ENCODE measurements at places on chromosomes 6 and 20. TPM values are rescaled to one million over a fixed set of nuclear protein-coding genes. Genes with fewer than 3 reads are reported as not detected.

The TMEM244 gene
- total RNA-seq: 2.5 TPM

The ENPP3 gene
- total RNA-seq: 1.9 TPM

The FAXC gene
- total RNA-seq: 1.8 TPM

The KIAA0408 gene
- 2.6 TPM for total RNA-seq

The FAM83B gene
- not detected for total RNA-seq

The TRAPPC3L gene
- not detected for total RNA-seq

The RBBP8NL gene
- total RNA-seq: not detected

The CFAP206 gene
- not detected for total RNA-seq

The HSPA12B gene
- not detected for total RNA-seq

GRCh38 chr6:128724738-128725137 lies 158.2 kb upstream of the LAMA2 start:
- no peak for DNase-seq

- DNase-seq: no peak
Observed at GRCh38 chr20:51386586-51386985, 155.9 kb downstream of the NFATC2 start.

- peak; percentile 91 for DNase-seq
Observed at GRCh38 chr20:37527638-37528445, at the start of gene BLCAP. Gene BLCAP (minus strand): TSS chr20:37527876. CDS start chr20:37519174, 8,702 bp downstream.

DNA sequence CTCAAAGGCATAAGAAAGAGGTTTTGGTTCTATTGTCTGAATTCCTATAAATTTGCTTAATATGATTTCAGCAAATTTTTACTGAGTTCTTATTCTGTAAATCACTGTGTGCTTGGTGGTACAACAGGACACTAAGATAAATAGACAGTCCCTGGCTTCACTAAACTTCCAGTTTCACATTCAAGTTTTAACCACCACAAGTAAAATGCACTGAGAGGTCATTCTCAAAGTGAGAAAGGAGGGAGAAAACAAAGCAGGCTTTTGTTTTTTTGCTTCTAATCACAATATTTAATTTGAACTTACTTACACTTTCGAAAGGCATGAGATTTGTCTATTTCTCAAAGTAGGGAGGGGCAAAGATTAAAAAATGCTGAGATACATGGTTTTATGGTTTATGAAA lies 445.7 kb downstream of the CDC5L start:
- no peak for DNase-seq

GRCh38 chr6:11317885-11318771 lies 85.7 kb upstream of the NEDD9 start:
- peak; percentile 97 for DNase-seq

DNA sequence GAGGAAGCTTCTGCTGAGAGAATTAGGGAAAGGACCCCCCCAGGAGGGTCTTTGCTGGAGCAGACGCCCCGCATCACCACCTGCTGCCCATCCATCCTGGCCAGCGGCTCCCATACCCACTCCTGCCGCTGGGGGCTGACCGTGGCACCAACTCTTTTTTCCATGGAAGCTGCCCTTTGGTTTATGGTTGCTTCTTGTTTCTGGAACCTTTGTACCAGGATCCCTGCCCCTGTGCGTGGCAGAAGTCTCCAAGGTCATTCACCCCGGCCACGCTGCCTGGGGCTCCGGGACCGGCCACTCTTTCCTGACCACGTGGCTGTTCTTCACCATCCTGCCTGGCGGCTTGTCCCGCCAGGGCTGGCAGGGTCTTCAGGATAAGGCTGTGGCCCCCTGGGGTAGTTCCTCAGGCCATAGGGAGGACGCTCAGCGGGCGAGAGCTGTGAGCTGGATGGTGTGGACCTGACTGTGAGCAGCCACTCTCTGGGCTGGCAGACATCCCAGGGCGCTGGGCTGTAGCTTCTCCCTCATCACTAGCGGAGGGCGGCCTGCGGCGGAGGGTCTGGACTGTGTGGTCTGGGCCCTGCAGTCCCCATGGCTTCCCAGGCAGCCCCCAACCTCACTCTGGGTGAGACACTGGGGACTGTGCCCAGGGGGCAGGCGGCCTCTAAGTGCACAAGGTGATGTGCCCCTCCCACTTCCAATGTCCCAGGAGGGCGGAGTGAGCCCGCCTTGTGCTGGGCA lies 22.8 kb upstream of the RBBP8NL start:
- peak; percentile 14 for DNase-seq

- DNase-seq: no peak
Observed at GRCh38 chr6:44725070-44725469, 337.6 kb downstream of the CDC5L start.

DNA sequence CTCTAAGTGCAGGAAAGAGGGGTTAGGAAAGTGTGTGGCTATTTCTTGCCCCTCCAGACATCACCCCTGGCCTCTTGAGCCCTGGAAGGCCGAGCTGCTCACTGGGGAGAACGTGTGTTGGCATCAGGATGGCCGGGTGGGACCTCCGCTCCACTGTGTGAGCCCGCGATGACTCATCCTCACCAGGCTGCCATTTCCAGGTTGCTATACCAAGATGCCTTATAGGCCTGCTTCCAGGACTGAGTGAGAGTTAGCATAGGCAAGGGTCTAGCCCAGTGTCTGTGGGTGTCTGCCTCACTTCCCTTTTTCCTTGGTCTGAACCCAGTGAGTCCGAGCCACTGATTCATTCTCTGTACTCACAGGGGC lies 105.0 kb downstream of the MRPL14 start:
- DNase-seq: peak; percentile 94

DNA sequence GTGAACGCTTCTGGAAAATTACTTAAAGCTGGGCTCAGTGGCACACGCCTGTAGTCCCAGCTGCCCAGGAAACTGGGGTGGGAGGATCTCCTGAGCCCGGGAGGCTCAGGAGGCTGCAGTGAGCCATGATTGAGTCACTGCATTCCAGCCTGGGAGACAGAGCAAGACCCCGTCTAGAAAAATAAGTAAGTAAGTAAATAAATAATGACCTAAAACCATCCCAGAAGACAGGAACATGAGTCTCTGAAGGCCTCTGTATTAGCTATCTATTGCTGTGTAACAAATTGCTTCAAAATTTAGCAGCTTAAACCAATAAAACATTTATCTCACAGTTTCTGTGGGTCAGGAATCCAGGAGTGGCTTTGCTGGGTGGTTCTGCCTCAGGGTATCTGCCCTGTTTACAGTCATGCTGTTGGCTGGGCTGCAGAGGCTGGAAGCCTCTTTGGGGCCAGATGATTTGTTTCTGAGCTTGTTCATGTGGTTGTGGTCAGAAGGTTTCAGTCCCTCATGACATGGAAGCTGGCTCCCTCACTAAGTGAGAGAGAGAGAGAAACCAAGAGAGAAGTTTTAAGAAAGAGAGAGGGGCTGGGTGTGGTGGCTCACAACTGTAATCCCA lies 48.4 kb upstream of the NCOA3 start:
- DNase-seq: peak; percentile 100

- no peak for DNase-seq
Observed at GRCh38 chr6:40798069-40798770, 211.1 kb upstream of the LRFN2 start.

DNA sequence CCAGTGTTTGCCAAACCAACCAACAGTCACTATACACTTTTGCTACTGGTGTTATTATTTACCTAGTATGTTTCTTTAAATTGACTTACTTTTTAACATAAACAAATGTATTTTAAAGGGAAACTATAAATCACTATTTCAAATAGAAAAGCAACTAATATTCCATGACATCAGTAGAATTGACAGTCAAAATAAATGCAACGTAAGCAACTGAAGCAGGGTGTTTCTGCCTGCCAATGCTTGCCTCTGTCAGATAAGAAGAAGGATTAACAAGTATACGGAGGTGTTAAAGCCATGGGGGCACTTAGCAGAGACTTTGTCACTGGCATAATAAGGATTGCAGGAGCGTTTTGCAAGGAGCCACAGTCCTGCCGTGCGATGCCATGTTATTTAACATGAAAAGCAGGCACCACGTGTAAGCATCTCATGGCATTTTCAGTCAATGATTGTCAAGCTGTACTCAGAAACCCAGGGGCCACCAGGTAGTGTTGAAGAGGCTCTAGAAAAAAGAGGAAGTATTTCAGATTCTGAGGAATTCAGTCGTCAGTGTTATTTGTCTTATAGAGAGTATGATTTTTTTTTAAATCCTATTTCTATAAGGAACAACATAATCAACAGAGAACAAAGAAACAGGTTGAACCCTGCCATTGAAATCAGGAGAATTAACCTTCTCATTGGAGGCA lies 131.7 kb downstream of the BFSP1 start:
- no peak for DNase-seq

- no peak for DNase-seq
Observed at GRCh38 chr6:170260686-170261085, 30.2 kb downstream of the DLL1 start.

DNA sequence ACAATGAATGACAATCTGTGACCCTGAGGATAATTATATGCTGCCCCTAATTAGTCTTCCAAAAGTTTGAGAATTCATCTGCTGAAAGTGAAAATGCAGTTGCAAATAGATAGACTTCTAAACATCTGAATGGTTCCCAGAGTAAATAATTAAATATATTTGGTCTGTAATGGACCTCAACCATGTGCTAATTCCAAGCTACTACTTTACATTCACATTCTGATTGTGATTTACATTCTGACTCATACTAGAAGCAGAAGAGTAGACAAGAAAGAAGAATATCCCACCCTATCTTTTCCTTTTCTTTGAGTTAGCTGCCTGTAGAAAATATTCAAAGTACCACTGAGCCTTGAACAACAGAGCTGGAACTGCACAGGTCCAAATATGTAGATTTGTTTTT lies 80.8 kb downstream of the PTPRK start:
- no peak for DNase-seq

DNA sequence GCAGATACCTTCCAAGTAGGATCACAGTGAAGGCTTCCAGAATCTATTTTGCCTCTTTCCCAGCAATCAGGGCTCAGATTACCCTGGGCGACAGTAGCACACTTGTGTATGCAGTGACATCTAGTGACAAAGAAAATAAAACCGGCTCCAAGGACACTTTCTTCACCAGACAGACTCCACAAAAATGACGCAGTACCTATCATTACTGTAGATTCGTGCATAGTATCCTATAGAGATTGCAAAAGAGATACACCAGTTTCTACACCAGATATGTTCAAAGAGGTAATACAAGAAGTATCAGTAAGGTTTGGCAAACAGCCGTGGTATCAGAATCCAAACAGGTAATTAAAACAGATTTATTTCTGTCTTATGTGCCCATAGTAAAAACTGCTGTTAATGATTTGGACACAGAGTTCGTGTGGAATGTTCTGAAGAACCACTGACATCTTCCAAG lies 600.4 kb upstream of the JAG1 start:
- peak; percentile 74 for DNase-seq

GRCh38 chr6:108805611-108806167 lies 42.5 kb upstream of the ARMC2 start:
- no peak for DNase-seq

- DNase-seq: no peak
Observed at GRCh38 chr20:53846640-53847039, 223.8 kb downstream of the BCAS1 start.

- DNase-seq: no peak
Observed at GRCh38 chr20:58659841-58660240, 8.8 kb downstream of the STX16 start.

GRCh38 chr6:44989391-44989790 lies 338.7 kb upstream of the RUNX2 start:
- no peak for DNase-seq

GRCh38 chr6:5191722-5192121 lies 69.0 kb downstream of the LYRM4 start:
- no peak for DNase-seq

- no peak for DNase-seq
Observed at GRCh38 chr20:42855896-42856295, 333.8 kb downstream of the PTPRT start.

DNA sequence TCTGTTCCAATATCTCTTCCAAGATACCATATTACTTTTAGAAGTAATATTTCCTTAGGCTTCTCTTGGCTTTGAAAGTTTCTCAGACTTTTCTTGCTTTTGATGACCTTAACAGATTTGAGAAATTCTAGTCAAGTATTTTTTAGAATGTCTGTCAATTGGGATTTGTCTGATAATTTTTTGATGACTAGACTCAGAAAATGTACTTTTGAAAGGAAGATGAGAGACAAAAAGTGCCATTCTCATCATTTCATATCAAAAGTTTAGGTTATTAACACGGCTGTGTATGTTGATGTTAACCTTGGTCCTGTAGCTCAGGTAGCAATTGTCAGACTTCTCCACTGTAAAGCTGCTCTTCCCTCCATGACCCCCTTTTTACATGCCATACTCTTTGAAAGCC lies 651.5 kb downstream of the EYS start:
- no peak for DNase-seq

DNA sequence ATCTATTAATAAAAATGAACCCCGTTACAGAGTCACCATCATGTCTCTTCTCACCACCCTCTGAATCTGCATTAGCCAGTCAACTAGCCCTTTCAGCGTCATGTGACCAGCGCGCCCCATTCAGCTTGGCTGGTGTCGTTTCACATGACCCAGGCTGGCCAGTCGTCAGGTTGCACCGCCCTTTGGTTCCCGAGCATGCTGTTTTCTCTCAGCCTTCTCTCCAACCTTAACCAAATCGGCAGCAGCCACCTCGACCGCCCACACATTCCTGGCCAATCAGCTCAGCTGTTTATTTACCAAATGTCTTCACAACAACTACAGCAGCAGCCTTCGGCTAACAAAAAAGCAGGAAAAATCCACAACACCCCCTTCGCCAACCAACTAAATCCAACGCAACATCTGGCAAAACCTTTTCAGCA lies 5.6 kb downstream of the SRSF3 start:
- peak; percentile 38 for DNase-seq

DNA sequence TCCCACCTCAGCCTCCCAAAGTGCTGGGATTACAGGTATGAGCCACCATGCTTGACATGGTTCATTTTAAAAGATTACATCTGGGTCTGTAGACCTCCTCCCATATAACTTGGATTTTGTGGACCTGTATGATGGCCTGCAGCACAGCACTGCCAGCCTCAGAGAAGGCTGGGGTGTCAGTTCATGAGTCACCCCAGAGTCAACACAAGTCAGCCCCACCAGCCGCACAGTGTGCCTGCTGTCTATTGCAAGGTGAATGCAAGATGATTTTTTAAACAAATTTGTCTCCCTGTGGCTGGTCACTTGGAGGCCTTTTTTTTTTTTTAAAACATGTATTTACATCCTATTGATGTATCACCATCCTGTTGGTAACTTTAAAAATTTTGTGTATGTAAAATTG lies 76.7 kb downstream of the RREB1 start:
- no peak for DNase-seq

GRCh38 chr6:142443532-142443931 lies 141.7 kb downstream of the ADGRG6 start:
- no peak for DNase-seq

DNA sequence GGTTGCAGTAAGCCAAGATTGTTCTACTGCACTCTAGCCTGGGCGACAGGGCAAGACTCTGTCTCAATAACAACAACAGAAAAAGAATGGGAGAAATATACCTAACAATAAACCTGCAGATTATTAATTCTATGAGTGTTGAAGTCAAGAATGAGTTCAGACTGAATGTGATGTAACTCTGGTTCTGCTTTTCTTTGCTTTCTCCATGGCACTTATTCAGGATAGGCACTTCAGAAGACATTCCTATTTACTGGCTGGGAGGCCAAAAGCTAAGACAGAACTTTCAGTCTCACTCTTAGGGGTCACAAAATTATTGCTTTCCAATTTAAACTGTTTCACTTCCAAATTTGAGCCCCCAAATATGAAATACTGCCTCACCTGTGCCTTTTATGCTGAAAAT lies 15.7 kb upstream of the PRIM2 start:
- no peak for DNase-seq
